ENCODE measurements at places on chromosomes 6 and 20.

DNA sequence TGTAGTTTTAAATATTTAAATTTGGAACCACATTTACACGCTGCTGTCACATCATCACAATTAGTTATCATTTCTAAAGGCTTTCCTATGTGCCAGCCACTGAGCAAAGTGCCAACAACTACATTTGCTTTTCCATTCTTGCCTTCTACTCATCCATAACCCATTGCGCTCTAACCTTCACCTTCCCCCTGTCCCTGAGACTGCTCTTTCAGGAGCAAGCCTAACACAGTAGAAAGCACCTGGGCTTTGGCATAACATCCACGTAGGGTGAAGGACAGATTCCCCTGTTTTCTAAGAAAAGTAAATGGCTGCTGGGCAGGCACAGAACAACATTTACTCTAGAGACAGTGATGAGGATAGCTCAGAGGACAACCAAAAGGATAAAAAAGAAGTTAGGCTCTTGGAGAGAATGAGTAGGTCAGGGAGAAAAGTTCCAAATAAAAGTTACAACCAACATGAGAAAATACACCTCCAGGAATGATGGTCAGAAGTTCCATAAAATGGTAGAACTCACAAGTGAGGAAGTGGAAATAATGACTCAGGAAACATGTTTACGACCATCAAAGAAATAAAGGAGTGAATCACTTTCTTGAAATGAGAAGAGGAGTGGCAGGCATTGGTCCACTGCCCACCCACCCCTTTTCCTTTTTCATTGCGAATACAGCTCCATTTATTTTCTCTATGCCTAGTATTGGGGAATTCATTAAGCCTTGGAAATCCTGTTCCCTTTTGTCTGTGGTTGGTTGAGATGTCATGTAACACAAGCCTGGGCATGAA, 77.2 kb downstream of the PFDN4 start:
- DNase-seq = no peak

GRCh38 chr6:36169023-36170007, 27.2 kb upstream of the BRPF3 start:
- no peak for DNase-seq

- no peak for DNase-seq
These were observed 120.7 kb upstream of the ZFP64 start for GRCh38 chr20:52312132-52312729.

GRCh38 chr6:145844933-145845540, 30.4 kb upstream of the FBXO30 start:
- DNase-seq = no peak

DNA sequence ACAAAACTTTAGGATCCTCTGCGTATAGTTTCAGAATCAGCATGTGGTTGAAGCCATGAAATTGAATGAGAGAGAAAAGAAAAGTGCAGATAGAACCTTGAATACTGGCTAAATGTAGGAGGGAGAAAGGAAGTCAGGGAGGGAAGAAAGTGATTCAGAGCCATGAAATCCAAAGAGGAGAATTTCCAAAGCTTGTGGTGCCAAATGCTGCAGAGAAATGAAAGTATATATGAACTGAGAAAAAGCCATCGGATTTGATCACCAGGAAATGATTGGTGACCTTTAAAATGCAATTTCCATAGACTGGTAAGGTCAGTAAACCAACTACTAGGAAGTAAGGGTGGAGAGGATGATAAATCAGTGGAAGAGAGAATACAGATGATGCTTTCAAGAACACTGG, 142.3 kb downstream of the TFAP2A start:
- DNase-seq = no peak

- no peak for DNase-seq
These were observed 202.0 kb downstream of the RNGTT start for GRCh38 chr6:88761237-88762031.

- no peak for DNase-seq
These were observed 336.1 kb downstream of the FARS2 start for GRCh38 chr6:5597413-5597812.

DNA sequence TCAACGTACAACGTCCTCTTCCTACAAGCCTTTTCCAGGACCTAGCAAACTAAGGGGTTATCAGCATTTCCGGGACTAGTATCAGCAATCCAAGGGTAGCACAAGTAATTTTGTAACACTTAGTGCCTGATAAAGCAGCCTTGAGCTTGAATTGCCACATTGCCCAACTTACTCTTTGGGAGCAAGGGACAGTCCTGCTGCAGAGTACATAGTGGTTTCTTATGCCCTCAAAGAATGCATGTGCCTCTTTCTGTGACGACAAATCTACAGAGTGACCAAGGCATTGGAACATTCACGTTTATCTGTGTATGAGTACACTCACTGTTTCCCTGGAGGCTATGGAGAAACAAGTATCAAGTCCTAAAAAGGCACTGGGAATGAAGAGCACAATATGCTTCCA, 3.2 kb upstream of the ID4 start:
- DNase-seq = no peak

- DNase-seq = no peak
These were observed 20.8 kb downstream of the MUC22 start for GRCh38 chr6:31031095-31031494.

- DNase-seq = no peak
These were observed 99.6 kb downstream of the MAP3K4 start for GRCh38 chr6:161091151-161091550.

DNA sequence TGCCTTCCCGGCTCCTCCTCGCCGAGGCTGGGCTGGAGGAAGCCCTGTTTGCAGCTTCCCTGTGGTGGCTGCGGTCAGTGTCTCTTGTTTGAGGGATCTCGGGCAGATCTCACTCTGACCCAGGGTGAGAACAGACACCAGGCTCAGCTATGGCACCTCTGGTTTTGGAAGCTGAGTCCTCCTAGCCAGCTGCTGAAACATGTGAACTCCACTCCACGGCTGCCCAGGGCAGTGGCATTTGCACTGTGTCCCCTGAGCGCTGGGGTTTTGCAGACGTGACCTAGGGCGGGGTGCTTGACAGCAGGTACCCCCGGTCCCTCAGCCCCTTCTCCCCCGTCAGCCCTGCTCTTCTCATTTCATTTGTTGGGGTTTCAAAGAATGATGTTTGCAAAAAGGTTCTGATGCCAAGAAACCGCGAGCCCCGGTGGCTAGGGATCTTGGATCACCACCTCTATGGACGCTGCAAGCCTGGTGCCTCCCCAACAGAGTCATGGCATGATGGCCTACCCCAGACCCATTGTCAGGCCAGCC, 55.0 kb upstream of the DACT2 start:
- no peak for DNase-seq

GRCh38 chr20:48247961-48248360, 462.7 kb upstream of the SULF2 start:
- DNase-seq = no peak

- DNase-seq = no peak
These were observed 10.0 kb upstream of the POU5F1 start for GRCh38 chr6:31180500-31180899.

DNA sequence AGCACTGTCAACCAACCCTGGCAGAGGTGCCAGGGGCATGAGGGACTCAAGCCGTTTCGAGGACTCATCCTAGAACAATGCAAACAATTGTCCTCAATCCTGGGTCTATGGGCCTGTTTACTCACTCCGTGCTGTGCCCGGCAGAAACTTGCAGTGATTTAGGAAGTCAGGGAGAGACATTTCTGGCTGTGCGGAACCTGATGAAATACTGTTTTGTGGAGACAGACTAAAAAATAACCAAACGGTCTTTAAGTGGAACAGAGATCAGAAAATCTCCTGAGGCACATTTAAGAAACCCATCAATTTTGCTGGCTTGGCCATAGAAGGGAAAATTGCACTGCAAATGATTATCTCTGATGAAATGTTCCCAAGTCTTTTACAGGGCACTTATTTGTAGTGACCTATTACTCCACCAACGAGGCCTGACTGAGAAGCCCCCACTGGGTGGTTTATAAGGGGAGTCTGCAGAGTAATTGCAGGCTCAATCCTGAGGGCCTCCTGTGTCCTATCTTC, 79.8 kb upstream of the KCNK16 start:
- no peak for DNase-seq

- no peak for DNase-seq
These were observed 22.6 kb downstream of the SNX9 start for GRCh38 chr6:157845493-157846259.

DNA sequence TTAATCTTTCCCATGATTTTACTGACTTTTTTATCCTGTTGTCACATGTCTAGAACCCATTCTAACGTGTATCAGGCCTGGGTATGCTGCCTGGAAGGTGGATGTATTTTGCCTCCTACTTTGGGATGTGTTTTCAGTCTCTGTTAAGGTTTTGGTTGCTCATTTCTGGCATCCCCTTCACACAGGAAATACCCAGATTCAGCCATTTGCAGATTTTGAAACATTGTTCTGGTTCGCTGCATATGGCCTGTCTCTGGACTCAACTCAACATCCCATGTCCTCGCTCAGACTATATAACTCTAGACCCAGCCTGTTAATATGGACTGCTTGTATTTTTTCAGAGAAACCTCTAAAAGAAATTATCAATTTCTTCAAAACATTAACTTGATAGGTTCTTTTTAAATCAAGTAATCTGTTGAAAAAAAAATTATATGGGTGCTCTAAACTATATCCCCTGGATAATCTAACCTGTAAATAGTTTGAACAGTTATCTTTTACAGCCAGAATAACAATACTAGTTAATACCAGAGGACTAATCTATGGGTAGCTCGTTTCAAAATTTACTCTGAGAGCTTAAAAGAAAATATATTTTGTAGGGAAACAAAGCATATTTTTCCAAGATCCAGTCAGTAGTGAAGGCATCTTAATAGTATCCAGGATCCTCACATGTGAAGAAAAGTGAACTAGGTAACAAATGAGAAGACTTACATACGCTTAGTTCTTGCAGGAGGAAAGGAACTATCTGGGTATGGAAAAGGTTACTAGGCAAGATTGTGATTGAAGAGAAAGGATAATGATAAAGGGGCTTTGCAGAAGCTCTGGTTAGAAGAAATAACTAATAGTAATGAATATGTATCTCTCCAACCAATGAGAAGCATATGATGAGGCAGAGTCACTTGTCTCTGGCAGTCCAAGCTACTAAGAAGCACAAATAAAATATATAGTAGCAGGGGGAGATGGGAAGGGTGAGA, 23.4 kb upstream of the HLA-DQB1 start:
- DNase-seq = no peak

DNA sequence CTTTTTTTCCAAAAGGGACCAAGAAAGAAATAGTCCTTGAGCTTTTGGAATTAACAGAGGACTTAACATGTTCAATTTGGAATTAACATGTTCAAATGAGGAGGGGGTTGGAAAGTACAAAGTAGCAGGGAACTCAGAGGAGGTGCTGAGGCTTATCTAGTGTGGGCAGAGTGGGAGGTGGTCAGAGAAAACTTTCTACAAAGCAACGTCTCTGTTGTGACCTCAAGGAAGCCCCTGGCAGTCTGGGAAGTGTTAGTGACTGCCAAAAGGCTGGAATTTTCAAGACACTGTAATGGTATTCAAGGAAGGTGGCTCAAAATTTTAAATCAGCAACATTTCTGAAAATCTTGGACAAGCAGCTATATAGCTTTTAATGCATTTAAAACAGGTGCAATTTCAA, 7.3 kb downstream of the ECI2 start:
- DNase-seq = no peak

DNA sequence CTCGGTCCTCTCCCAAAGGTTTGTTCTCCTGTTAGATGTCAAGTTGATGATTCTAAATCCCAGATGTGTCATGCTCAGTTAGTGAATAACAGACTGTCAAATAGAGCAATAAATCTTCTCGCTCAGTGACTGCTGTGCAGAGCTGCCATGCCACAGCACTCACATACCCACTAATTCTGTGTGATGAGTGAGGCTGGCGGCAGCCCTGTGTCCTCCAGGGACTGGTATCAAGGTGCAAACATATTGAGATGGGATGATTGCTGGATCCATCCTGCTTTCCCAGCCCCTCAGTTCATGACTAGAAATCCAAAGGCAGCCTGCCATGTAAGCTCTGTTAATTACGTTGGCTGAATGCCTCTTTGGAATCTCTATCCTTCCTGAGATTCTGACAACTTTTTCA, 103.9 kb downstream of the OLIG3 start:
- no peak for DNase-seq

DNA sequence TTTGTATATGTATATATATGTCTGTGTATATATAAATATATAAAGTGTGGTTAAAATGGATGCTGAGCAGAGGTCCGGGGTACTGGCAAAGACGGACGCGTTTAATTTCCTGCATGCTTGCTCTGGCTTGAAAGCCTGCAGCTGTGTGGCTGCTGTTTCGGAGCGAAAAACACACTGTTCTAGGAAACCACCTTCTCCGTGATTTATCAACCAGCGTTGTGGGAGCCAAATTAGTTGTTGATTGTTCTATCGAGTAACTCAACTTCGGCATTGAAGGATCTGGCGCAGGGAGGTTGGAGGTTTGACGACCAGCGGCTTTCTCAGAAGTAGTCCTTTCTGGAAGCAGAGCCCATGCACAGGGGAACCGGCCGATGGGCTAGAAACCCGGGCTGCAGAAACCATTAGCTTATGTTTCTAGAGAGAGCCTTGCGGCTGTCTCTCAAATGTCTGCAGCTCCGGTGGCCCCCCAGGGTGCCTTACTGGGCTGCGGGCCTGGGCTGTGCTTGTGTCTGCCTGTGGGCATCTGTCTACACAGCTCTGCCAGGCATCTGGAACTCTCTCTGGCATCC, 81.8 kb downstream of the EDN3 start:
- no peak for DNase-seq

- DNase-seq = no peak
These were observed 176.3 kb downstream of the JARID2 start for GRCh38 chr6:15421945-15422733.

DNA sequence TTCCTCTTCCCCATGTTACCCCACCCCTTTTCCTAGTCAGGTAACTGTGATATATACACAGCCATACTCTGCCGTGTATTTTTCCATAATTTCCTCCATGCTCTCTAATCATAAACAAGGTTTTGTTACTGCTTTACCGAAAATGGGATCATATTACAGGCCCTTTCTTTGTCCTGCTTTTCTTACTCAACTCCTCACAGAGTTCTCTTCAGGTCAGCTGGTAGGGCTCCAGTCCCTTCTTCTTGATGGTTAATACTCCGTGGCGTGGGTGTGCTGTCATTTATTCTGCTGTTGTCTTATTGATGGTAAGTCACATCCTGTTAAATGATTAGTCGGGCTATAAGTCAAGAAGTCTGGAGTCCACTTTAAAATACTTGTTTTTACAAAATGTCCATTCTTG, 24.9 kb upstream of the PI16 start:
- no peak for DNase-seq

DNA sequence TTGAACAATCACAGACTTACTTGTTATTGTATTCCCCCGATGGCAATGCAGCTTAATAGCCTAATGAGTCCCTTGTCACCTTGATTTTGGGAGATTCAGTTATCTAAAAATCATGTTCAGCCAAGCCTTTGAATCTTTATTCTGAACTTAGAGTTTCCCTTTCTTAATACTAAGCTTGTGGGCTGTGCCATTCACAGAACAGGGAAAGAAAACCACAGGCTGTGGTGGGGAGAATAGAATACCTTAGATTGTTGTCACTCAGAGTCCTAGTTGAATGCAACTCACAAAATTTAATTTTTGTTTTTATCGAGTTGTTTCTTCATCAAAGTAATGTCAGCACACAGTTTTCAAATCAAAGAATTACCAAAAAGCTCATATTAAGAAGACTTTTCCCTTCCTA, 37.4 kb downstream of the RFPL4B start:
- no peak for DNase-seq

GRCh38 chr6:135002974-135003703, 51.5 kb downstream of the HBS1L start:
- DNase-seq = no peak

GRCh38 chr6:40588480-40588879, 1.3 kb upstream of the LRFN2 start:
- DNase-seq = no peak
